H1 (cell line): ENCODE measurements at places on chromosomes 2 and 18. TPM values are rescaled to one million over a fixed set of nuclear protein-coding genes. Genes with fewer than 3 reads are reported as not detected.

HOXD1 gene
- total RNA-seq, result not detected in 2 replicates

CFAP221 gene
- total RNA-seq, result 0.36 and 0.71 TPM in 2 replicates

ABCB11 gene
- total RNA-seq, result not detected in 2 replicates

DNA sequence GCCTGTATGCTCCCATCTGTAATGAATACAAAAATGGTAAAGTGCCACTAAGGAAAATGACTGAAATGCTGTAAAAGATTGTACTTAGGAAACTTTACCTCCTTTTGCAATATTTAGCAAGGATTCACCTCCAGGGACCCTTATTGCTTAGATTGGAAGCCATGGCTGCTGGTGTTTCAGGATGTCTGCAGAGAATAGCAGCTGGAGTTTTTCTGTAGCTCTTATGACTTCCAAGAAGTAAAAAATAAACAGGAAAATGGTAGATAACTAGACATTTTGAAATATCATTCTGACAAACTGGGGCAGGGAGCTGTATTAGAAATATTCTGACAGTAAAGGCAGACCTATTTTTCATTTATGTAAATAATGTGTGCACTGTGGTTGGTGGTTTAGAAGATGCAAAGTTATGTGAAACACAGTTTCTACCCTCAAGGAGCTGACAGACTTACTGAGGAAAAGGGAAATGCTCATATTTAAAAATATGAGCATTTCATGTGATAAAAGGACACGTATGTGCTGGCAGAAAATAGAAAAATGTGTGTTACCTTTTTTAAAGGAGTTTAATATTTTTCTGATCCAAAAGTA lies 224.9 kb upstream of the BOD1L2 start:
- H3K36me3 ChIP-seq, result no peaks in the 10 kb centered on the region
- H3K27me3 ChIP-seq, result no peaks in the 10 kb centered on the region
- no peak overlapping the region for H3K27ac ChIP-seq

DNA sequence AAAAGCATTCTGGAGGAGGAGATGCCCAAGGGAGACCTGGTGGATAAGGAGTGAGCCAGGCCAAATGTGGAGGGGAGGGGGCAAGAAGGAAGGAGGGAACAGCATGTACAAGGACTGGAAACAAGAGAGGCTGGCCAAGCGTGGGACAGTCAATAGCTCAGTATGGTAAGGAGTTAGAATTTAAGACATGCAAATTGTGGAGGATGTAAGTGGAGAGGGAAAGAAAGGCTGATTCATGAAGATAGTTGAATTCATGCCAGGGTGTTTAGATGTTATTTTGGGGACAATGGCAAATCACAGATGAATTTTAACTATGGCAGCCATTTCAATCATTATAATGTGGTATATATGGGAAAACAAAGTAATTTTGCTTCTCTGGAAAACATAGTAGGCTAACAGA lies 462.3 kb downstream of the MEIS1 start:
- no peaks in the 10 kb centered on the region for H3K4me1 ChIP-seq
- H3K27me3 ChIP-seq, result no peaks in the 10 kb centered on the region
- no peak overlapping the region for H3K27ac ChIP-seq
- H3K36me3 ChIP-seq, result no peaks in the 10 kb centered on the region
- DNase-seq, result no peak
- H3K4me3 ChIP-seq, result no peak overlapping the region

DNA sequence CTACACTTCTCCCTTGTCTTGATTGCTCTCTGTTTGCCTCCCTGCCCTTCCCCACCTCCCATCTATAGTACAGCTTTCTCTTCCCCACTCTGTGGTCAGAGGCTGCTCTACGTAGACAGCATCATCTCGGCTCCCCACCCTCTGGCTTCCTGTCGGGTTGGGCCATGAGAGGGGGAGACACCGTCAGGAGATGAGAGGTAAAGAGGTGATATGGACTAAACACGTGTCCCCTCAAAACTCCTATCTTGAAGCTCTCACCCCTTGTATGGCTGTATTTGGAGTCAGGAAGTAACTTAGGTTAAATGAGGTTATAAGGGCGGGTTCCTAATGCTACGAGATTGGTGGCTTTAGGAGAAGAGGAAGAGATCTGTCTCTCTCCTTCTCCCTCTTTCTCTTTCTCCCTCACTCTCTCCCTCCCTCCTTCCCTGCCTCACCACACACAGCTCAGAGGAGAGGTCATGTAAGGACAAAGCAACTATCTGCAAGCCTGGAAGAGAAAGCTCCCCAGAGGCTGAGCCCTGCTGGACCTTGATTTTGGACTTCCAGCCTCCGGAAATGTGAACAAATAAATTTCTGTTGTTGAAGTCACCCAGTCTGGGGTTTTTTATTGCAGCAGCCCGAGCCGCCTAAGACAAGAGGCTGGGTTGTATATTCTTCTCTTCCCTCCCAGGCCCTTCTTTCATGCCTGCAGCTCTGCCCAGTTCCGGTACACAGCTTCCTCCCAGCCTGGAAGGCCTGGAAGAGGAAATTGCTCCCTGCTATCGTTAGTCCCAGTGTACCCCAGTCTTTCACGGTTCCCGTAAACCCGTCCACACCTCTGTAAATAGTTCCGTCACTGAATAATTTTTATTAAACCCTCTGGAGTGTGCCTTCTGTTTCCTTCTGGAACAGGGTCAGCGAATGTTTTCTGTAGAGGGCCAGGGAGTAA lies 138.0 kb downstream of the AKAIN1 start:
- 0 out of 2 replicates have a peak, but pooled peaks cover 2% of the 10 kb centered on the region for H3K27me3 ChIP-seq
- no peaks in the 10 kb centered on the region for H3K4me1 ChIP-seq
- no peak overlapping the region for H3K27ac ChIP-seq
- H3K4me3 ChIP-seq, result no peak overlapping the region
- H3K36me3 ChIP-seq, result no peaks in the 10 kb centered on the region

- H3K4me3 ChIP-seq, result no peak overlapping the region
- no peaks in the 10 kb centered on the region for H3K27me3 ChIP-seq
- DNase-seq, result no peak
- H3K4me1 ChIP-seq, result no peaks in the 10 kb centered on the region
- no peaks in the 10 kb centered on the region for H3K36me3 ChIP-seq
Measured at GRCh38 chr2:40105593-40105992, 326.5 kb upstream of the THUMPD2 start.

- no peaks in the 10 kb centered on the region for H3K27me3 ChIP-seq
- no peak for DNase-seq
- H3K36me3 ChIP-seq, result no peaks in the 10 kb centered on the region
- H3K4me1 ChIP-seq, result no peaks in the 10 kb centered on the region
Measured at GRCh38 chr2:86304416-86304815, 33.0 kb downstream of the REEP1 start.

- no peak overlapping the region for H3K4me3 ChIP-seq
- H3K4me1 ChIP-seq, result peaks cover 11% of the 10 kb centered on the region
- H3K27ac ChIP-seq, result no peak overlapping the region
- H3K36me3 ChIP-seq, result no peaks in the 10 kb centered on the region
Measured at GRCh38 chr18:46155641-46156051, 51.5 kb downstream of the HAUS1 start.

DNA sequence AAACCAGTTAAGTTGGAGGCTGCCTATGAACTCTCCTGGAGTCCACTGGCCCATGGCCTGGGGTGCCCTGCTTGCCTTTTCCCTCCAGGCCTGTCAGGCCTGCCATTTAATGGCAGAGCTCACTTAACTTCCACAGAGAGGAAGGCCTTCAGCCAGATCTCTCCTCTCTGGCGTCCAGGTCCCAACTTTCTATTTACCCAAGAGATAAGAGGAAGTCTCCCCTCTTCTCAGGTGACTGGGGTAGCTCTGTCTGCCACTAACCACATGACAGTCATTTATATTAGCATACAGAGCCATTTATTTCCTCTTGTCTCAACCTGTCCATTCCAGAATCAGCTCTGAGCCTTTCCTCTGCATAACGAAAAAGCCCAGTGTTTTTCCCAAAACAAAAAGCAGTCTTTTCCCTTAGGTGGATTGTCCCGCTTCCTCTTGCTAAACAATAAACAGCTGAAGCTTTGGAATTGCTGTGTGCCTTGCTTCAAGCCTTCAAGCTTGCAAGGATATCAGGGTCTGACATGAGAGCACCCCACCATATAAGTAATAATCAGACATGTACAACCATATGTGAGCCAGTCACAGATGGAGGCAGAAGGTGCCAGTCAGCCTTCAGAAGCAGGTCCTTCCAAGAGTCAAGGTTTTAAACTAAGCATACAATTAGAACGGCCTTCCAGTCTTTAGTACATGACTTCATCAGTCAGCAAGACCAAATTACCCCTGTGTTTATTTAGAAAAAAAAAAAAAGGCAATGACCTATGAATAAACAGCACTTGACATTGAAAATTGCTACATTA lies 71.2 kb upstream of the STPG4 start:
- no peak for DNase-seq
- no peaks in the 10 kb centered on the region for H3K27me3 ChIP-seq
- H3K36me3 ChIP-seq, result no peaks in the 10 kb centered on the region
- no peak overlapping the region for H3K4me3 ChIP-seq

DNA sequence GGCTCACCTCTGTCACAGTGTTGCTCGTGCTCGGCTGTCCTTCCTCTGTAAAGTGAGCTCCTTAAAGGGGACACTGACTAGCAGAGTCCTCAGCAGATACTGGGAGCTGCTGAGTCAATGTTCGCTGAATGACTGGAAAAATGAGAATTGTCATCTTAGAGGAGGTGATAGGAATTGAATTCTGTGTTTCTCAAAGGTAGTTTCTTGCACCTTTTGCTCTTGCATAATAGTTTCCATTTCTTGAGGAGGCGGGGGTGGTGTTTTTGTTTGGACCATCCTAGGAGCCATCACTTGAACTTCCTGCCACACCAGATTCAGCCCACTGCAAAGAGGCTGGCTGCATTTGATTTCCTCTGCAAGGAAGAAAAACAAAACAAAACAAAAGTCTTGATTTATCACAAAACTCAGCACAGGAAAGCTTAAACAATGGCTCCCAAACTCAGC lies 11.4 kb upstream of the RFX8 start:
- no peaks in the 10 kb centered on the region for H3K27me3 ChIP-seq
- no peak overlapping the region for H3K4me3 ChIP-seq
- H3K4me1 ChIP-seq, result no peaks in the 10 kb centered on the region
- no peaks in the 10 kb centered on the region for H3K36me3 ChIP-seq
- no peak for DNase-seq

DNA sequence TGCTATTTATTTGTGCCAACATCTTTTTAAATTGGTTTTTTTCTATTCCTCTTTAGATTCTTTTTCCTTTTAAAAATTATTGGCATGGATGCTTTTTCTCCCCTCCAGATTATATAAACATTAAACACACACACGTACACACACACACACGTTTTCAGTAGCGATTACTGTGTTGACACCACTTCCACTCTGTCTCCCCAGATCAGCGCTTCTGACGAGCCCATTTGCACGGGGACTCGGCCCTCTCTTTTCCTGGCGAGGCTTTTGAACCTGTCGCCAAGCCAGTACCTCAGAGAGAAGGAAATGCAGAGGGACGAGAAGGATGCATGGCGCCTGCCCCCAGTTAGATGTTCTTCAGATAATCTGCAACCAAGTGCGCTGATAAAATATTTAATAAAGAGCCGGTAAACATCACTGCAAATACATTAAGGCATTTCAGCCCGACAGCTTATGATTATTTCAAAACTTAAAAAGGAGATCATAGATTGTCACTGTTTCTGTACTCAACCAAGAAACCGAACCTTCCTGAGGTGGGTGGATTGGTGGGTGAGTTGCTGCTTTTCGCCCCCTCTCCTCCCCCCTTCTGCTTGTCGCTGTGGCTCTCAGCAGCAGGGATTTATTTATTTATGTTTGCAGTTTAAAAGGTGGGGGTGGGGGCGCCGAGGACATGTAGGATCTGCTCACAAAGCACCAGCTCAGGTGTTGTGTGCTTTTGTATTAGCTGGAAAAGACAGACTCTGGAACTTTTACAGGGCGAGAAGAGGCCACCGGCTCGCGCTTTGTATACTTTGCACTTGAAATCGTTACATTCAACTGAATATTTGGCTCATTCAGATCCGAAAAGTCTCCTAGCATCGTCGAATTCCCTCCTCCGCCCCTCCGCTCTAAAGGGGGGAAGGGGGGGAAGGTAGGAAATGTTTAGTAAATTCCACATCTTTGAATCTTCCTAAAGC lies 787 bp upstream of the TBR1 start:
- no peak overlapping the region for H3K27ac ChIP-seq
- H3K4me3 ChIP-seq, result peak overlapping the region; percentile 36; the same call in 1 of the 2 replicates
- no peaks in the 10 kb centered on the region for H3K36me3 ChIP-seq
- DNase-seq, result no peak
- H3K4me1 ChIP-seq, result peaks cover 14% of the 10 kb centered on the region

DNA sequence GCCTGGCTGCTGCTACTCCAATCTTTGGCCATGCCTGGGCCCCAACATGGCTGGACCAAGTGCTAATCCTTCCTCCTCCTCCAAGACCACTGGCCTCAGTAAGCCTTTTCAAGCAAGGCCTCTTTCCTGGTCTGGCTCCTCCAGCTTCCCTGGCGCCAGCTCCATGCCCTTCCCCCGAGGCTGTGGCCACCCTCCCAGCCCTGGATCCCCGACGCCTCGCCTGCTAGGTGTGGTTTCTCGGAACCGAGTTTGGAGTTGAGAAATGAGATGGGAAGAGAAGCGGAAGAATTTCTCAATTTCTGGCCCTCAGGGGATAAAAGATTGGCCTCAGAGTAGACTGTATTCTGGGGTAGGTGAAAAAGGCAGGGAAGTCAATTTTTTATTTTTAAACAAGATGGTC lies 46.4 kb downstream of the ADCY3 start:
- no peak overlapping the region for H3K4me3 ChIP-seq
- H3K36me3 ChIP-seq, result no peaks in the 10 kb centered on the region
- no peak overlapping the region; the same call in 1 of the 2 replicates for H3K27ac ChIP-seq
- no peaks in the 10 kb centered on the region; the same call in 1 of the 2 replicates for H3K4me1 ChIP-seq
- DNase-seq, result no peak

- no peak overlapping the region for H3K4me3 ChIP-seq
- H3K27me3 ChIP-seq, result no peaks in the 10 kb centered on the region
- no peak for DNase-seq
- H3K36me3 ChIP-seq, result no peaks in the 10 kb centered on the region
- no peaks in the 10 kb centered on the region for H3K4me1 ChIP-seq
- no peak overlapping the region for H3K27ac ChIP-seq
Measured at GRCh38 chr2:232457121-232458011, 1.4 kb downstream of the ALPI start.

- H3K27me3 ChIP-seq, result no peaks in the 10 kb centered on the region
- no peak overlapping the region for H3K27ac ChIP-seq
- no peak overlapping the region for H3K4me3 ChIP-seq
- no peaks in the 10 kb centered on the region for H3K36me3 ChIP-seq
- peaks cover 3% of the 10 kb centered on the region for H3K4me1 ChIP-seq
Measured at GRCh38 chr2:31297751-31298150, 63.8 kb downstream of the EHD3 start.

- H3K4me3 ChIP-seq, result no peak overlapping the region
- H3K36me3 ChIP-seq, result no peaks in the 10 kb centered on the region
- H3K4me1 ChIP-seq, result no peaks in the 10 kb centered on the region
- no peaks in the 10 kb centered on the region for H3K27me3 ChIP-seq
- H3K27ac ChIP-seq, result no peak overlapping the region
Measured at GRCh38 chr2:29816651-29817050, 104.7 kb downstream of the ALK start.

- peaks cover 100% of the 10 kb centered on the region for H3K27me3 ChIP-seq
- H3K36me3 ChIP-seq, result peaks cover 19% of the 10 kb centered on the region; the same call in 1 of the 2 replicates
- peak; percentile 87 for DNase-seq
- no peak within 1 kb of the TSS for H3K27ac ChIP-seq
- no peaks in the 10 kb centered on the region for H3K4me1 ChIP-seq
Measured at GRCh38 chr18:22169011-22169888, at the start of gene GATA6. GATA6 (plus strand) TSS chr18:22169589; CDS start chr18:22171145, 1,556 bp downstream.

- H3K4me3 ChIP-seq, result no peak overlapping the region
- no peaks in the 10 kb centered on the region for H3K4me1 ChIP-seq
- H3K27me3 ChIP-seq, result peaks cover 8% of the 10 kb centered on the region
- no peak overlapping the region for H3K27ac ChIP-seq
Measured at GRCh38 chr18:75454022-75454795, 26.7 kb upstream of the SMIM21 start.
